ENCODE measurements at places on chromosomes 4 and X.
A peak's percentile ranks its signal among the peaks of the same experiment; 100 is the strongest.

DNA sequence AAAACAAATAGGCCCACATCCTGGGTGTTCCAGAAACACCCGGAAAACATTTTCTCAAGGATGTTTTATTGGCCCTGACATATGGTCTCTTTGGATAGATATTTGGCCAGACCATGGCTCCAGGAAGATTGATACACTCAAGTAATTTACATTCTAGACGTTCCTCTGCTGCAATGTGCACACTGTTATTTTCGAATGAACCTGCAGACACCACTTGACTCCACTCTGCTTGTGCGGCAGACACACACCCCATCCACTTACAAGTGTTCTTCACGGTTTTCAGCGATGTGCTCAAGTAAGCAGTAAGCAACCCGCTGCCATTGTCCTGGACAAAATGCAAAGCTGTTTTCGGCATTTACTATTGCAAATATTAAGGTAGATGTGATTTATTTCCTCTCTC is 12.0 kb upstream of the GPM6A start:
- no peak for DNase-seq

- no peak for DNase-seq
Observed at GRCh38 chr4:10101671-10102473, 14.7 kb downstream of the WDR1 start.

- DNase-seq = no peak
Observed at GRCh38 chr4:54254116-54254914, 25.2 kb downstream of the PDGFRA start.

GRCh38 chr4:663438-664428 is 10.3 kb downstream of the ATP5ME start:
- peak; percentile 67 for DNase-seq

DNA sequence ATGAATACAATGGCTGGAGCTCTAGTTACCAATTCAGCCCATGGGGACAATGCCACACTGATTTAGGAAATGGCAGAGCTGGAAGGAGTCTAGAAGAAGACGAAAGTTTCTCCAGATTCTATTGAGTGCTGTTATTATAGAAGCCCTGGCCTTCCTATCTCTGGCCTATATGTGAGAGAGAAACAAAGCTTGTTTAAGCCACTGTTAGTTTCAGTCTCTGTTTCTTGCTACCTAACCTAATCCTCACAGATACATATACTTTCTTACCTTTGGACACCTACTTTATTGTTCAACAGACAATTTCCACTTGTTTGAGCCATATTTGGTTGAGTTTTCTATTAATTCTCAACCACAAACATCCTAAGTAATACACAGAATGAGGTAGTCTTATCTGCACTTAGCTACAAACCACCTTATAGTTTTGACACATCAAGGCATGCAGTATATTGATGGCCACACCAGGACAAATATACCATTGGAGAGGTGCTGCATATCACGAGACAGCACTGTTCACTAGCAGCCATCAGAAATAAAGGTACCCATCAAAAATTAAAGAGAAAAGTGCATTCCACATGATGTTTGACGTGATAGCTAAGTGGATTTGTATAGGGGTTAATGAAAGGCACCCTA is 190.2 kb downstream of the SMIM20 start:
- no peak for DNase-seq

- DNase-seq = no peak
Observed at GRCh38 chr4:134958862-134959261, 757.3 kb upstream of the PABPC4L start.

- no peak for DNase-seq
Observed at GRCh38 chrX:81201071-81201470, 642 bp downstream of the HMGN5 start.

DNA sequence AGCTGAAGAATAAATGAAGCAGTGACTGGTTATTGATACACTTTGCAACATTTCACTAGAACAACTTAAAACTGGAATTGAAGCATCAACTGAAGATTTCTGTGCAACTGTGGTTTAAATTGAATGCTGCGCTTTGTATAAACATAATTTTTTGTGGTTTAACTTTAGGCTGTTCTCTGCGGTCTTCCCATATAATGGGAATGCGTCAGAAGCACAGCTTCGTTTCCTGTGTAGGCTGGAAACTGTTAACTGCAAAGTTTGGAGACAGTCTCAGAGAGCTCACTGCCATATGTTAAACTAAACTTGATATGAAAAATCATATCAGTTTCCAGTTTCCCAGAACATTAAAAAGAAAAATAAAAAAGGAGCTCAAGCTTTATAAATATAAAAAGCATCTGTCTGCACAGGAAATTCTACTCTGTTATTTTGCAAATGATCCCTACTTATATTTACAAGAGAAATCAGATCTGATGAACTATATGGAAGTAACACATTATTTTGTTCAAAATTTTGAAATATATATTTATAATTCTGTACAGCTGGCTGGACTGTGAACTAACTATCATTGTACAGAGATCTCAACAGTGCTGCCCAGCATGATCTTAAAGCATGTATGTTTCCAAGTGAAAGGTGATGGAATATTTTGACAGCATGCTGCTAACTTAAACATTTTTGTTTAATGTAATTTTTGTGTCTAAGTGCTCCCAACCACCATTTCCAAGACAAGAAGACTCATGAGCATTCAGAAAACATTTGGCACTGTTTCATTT is 139.9 kb downstream of the NDST3 start:
- DNase-seq = no peak

DNA sequence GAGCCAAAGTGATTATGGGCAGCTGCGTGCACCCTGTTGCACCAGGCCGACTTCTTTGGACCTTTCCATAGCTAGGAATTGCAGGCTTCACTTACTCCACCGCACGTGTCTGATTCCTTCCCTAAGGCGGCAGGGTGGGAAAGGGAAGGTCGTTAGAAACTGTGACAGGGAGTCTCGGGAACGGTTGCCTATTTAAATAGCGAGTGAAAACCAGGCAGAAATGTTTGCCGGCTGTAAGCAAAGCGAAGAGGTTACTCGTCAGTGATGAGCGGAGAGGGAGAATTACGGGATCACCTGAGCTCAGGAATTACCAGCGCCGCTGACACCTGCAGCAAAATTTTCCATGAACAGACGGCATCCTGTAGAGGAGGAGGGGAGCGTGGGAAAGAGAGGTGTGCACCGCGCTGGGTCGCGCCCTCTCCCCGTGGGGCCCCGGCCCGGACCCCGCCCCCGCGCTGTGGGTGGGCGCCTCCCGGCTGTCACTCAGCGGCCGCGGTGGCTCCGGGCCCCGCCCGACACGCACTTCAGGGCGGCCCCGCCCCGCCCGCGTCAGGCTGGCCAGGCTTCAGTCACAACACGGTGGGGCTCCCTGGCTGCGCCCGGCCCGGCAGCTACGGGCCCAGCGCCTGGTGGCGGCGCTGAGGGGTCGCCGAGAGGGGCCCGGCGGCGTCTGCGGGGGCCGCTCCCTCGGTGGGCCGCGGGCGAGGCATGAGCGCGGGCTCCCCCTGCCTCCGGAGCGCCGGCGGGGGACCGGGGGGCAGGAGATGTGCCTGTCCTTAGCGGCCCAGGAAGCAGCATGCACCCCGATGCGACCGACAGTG is at the start of gene SNX25:
Gene SNX25, plus strand, starts transcription at position 568 of the 821 bp plus-strand sequence. Its CDS starts 229 bp downstream, at position 797.
- DNase-seq = peak; percentile 71

DNA sequence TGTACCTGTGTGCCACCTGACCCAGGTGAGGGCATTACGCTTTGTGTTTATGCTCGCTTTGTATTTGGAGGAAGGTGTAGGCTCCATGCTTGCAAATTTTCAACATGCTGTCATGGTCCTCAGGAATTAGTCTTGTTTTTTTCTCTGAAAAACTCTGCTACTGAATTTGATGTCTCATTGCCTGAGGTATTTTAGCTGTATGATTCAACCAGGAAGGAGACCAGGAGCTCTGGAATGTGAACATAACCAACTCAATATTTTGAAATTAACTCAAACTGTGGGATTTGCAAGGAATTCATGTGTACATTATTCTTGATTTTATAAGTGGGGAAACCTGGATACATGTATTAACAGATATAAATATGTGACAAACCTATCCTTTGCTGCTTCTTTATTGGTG is 134.1 kb downstream of the SLC4A4 start:
- no peak for DNase-seq

GRCh38 chr4:82430964-82431745 is 765 bp downstream of the ENOPH1 start:
- no peak for DNase-seq

GRCh38 chrX:53483838-53484405 is 49.8 kb upstream of the HSD17B10 start:
- no peak for DNase-seq

- no peak for DNase-seq
Observed at GRCh38 chrX:6783912-6784311, 249.0 kb upstream of the VCX3A start.

DNA sequence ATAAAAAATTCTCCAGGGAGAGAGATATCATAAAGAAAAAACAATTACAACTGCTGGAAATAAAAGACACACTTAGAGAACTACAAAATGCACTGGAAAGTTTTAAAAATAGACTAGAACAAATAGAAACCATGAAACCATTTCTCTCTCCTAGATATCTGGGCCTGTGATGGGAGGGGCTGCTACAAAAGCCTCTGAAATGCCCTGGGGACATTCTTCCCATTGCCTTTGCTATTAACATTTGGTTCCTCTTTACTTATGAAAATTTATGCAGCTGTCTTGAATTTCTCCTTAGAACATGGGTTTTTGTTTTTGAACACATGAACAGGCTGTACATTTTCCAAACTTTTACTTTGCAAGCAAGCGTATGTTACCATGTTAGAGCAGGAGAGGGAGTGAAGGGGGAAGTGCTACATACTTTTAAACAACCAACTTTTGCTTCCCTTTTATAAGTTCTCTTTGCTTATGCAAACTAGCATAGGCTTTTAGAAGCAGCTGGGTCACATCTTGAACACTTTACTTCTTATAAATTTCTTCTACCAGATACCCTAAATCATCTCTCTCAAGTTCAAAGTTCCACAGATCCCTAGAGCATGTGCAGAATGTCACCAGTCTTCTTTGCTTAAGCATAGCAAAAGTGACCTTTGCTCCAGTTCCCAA is 47.9 kb upstream of the PACRGL start:
- DNase-seq = no peak

Measured in stimulated activated CD4-positive, alpha-beta T cell treated with anti-CD3 and anti-CD28 coated beads, Interleukin-12 subunit alpha, Interleukin-12 subunit beta, amount 100 ng/mL, for 48 hours (primary cell).